ENCODE measurements at places on chromosomes 6 and 20. TPM values are rescaled to one million over a fixed set of nuclear protein-coding genes. Genes with fewer than 3 reads are reported as not detected.

GRCh38 chr6:119673741-119674140, 324.2 kb upstream of the MAN1A1 start:
- H3K4me3 ChIP-seq: no peak overlapping the region
- no peaks in the 10 kb centered on the region for H3K4me1 ChIP-seq
- no peaks in the 10 kb centered on the region for H3K27me3 ChIP-seq
- no peak for DNase-seq
- H3K27ac ChIP-seq: no peak overlapping the region

TPX2 gene
- 75.6 TPM for total RNA-seq

SLC22A23 gene
- 7.0 TPM for total RNA-seq

- H3K4me3 ChIP-seq: no peak overlapping the region
- no peak for DNase-seq
- H3K27me3 ChIP-seq: no peaks in the 10 kb centered on the region
- peaks cover 26% of the 10 kb centered on the region for H3K36me3 ChIP-seq
- no peak overlapping the region for H3K27ac ChIP-seq
Measured at GRCh38 chr6:169624785-169625184, 77.0 kb downstream of the WDR27 start.

GRCh38 chr20:35947907-35948306, 6.4 kb downstream of the SCAND1 start:
- no peak for DNase-seq
- H3K36me3 ChIP-seq: peaks cover 43% of the 10 kb centered on the region
- no peaks in the 10 kb centered on the region for H3K27me3 ChIP-seq
- H3K27ac ChIP-seq: no peak overlapping the region

PLAGL2 gene
- 2.8 TPM for total RNA-seq

All from thymus (tissue), 14 donors.